Caco-2 (cell line): ENCODE measurements at places on chromosomes 11 and 22. TPM values are rescaled to one million over a fixed set of nuclear protein-coding genes. Genes with fewer than 3 reads are reported as not detected.

DNA sequence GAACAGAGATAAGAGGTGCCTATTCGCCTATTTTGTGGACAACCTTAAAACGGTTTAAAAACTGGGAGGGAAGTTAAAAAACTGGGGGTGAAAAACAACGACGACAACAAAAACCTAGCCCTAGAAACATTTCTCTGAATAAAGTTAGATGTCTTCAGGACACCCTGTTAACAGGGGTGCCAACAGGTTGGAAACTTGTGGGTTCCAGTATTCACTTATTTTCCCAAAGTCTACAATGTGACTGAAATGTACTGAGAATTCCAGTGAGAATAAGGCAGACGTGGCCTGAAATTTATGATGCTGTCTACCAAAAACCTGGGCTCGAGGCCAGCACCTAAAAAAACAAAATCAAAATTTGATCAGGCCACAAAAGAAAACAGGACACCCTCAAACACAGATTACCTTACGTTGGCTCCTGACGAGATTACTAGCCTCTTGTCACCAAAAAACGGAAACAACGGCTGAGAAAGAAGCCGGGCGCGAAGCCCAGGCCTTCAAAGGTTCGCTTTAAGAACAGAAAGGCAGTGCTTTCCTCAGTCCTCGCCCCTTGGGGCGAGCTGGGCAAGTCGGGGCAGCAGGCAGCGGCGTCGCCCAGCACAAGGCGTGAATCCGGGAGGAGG lies 906 bp downstream of the CCDC90B start:
- H3K27me3 ChIP-seq, result no peaks in the 10 kb centered on the region
- H3K27ac ChIP-seq, result peak overlapping the region; percentile 97
- H3K4me3 ChIP-seq, result peak overlapping the region; percentile 93
- peaks cover 19% of the 10 kb centered on the region for H3K4me1 ChIP-seq
- no peak for DNase-seq

- no peak overlapping the region for H3K4me3 ChIP-seq
- no peaks in the 10 kb centered on the region for H3K4me1 ChIP-seq
- H3K27ac ChIP-seq, result no peak overlapping the region
- no peaks in the 10 kb centered on the region for H3K36me3 ChIP-seq
- DNase-seq, result no peak
- H3K27me3 ChIP-seq, result no peaks in the 10 kb centered on the region
Measured at GRCh38 chr11:42802201-42802899, 509.4 kb upstream of the API5 start.

LDHAL6A gene
- total RNA-seq, result 0.51 and 0.59 TPM in 2 replicates

GRCh38 chr11:17765356-17766072 lies 30.9 kb downstream of the KCNC1 start:
- no peak overlapping the region for H3K4me3 ChIP-seq
- no peaks in the 10 kb centered on the region for H3K27me3 ChIP-seq
- 0 out of 2 replicates have a peak, but pooled peaks cover 4% of the 10 kb centered on the region for H3K4me1 ChIP-seq
- DNase-seq, result no peak
- no peaks in the 10 kb centered on the region for H3K36me3 ChIP-seq

PAX6 gene
- total RNA-seq, result 0.43 and 0.74 TPM in 2 replicates

DNA sequence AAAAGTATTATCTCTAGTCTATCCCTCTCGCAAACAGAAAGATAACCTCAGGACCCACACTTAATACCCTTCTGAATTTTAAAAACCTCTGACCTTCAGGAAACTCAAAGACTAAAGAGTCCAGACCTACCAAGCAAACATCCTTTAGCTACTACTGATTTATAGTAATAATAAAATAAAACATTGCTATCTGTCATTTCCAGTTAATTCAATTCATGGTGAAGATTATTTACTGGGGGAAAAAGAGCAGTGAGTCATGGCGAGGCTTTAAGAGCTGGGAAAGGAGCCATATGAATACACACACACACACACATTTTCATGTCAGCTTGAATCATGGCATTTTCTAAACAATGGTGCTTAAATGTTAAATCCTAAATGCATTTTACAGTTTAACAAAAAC lies 87.1 kb downstream of the FAM76B start:
- H3K27ac ChIP-seq, result no peak overlapping the region
- H3K4me1 ChIP-seq, result peaks cover 14% of the 10 kb centered on the region
- DNase-seq, result no peak
- H3K4me3 ChIP-seq, result no peak overlapping the region
- H3K27me3 ChIP-seq, result no peaks in the 10 kb centered on the region
- no peaks in the 10 kb centered on the region for H3K36me3 ChIP-seq

GRCh38 chr11:108872781-108873291 lies 208.0 kb downstream of the DDX10 start:
- H3K4me3 ChIP-seq, result no peak overlapping the region
- no peaks in the 10 kb centered on the region for H3K4me1 ChIP-seq
- H3K27me3 ChIP-seq, result no peaks in the 10 kb centered on the region

GRCh38 chr11:125071846-125072217 lies 8.7 kb downstream of the SLC37A2 start:
- H3K36me3 ChIP-seq, result no peaks in the 10 kb centered on the region
- H3K4me1 ChIP-seq, result peaks cover 54% of the 10 kb centered on the region
- no peaks in the 10 kb centered on the region for H3K27me3 ChIP-seq
- no peak for DNase-seq

OR8D1 gene
- total RNA-seq, result not detected in 2 replicates

CFAP300 gene
- total RNA-seq, result 2.2 and 3.9 TPM in 2 replicates

GRCh38 chr11:89498845-89499448 lies 7.8 kb upstream of the NOX4 start:
- H3K4me3 ChIP-seq, result no peak overlapping the region
- H3K27me3 ChIP-seq, result no peaks in the 10 kb centered on the region
- H3K36me3 ChIP-seq, result no peaks in the 10 kb centered on the region
- H3K4me1 ChIP-seq, result no peaks in the 10 kb centered on the region
- DNase-seq, result no peak
- H3K27ac ChIP-seq, result no peak overlapping the region

DNA sequence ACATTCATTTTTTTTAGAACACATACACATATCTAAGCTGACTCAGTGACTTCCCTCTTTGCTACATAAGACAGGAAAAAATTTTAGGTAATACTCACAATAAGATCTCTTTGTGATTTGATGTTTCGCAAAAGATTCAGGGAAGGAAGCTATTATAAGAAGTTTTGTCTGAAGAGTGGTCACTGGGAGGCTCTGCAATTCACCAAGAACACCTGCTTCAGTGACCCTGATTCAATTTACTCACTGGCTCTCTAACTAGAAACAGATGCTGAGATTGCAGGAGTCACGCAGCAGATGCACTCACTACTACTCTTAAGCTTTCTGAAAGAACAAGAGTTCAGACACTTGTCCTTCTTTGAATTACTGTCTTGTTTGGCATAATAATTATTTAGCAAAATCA lies 193.6 kb upstream of the DDI1 start:
- H3K4me3 ChIP-seq, result no peak overlapping the region
- no peak for DNase-seq
- no peaks in the 10 kb centered on the region for H3K36me3 ChIP-seq
- no peaks in the 10 kb centered on the region for H3K27me3 ChIP-seq
